Activated CD8-positive, alpha-beta memory T cell treated with anti-CD3 and anti-CD28 coated beads for 1 hour (primary cell): ENCODE measurements at places on chromosomes 5 and 9.

DNA sequence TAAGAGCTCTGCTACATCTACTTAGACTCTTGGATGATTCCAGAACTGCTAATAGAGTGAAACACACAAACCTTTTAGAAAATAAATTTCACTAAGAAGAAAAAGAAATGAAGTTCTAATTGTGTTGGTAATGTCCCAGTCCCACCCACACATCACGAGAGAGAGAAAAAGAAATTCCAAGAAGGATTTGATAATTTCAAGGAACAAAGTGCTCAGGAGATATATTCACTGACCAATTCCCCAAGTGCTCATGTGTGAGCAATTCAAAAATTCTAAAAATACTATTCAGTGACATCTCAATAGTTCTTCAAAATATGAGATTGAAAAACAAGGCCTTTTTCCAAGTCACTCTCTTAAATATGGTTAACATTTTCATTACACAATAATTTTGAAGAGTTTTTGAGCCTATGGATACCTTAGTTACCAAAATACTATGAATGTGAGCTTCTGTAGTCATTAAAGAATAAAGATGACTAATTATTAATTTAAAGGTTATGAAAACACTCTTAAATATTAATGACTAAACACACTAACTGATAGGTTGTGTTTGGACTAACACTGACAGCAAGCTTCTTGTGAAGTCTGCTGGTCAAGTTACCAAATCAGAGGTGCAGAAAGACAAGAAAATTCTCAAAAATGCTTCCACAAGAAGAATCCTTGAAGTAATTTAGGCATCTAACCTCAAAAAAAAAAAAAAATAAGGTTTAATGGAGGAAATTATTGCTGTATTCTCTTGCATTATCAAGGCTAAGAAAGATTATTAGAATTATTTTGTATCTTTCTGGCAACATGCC is 245.3 kb downstream of the PDE4D start:
- DNase-seq: no peak

GRCh38 chr5:5014586-5015235 is 125.4 kb upstream of the ADAMTS16 start:
- DNase-seq: no peak

DNA sequence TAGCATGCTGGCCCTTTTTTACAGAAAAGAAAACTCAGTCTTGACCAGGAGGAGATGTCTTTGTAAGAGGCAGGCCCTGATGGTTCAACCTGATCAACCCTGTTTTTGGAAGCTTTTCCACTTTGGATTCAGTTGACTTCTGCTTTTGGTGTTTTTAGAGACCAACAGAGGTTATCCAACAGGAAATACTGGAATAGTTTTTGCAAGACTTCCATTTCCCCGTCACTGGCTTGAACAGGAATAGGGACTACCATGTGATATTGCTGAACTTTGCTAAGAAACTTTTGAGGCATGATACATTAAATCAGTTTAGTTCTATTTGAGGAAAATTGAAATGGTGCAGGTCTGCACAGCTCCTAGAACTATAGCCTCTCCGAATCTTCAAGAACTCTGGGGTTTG is 17.1 kb upstream of the DAB2 start:
- DNase-seq: no peak

GRCh38 chr5:53487436-53487835 is 7.0 kb downstream of the FST start:
- DNase-seq: no peak

DNA sequence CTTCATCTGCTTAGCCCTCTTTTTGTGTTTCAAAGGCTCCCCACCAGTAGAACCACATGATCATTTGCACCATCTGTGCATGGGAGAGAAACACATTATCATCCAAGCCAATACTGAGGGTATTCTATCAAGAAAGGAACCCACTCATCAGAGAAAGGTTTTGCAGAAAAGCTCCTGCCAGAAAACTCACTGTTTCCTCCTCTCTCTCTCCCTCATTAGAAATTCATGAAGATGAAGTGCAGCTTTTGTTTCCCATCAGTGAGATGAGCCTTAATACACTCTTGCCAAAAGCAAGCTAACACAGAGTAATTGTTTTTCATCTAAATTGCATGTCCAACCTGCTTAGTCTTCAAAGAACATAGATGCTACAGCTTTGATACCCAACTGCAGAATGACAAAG is 142.4 kb upstream of the GRAMD2B start:
- DNase-seq: no peak

DNA sequence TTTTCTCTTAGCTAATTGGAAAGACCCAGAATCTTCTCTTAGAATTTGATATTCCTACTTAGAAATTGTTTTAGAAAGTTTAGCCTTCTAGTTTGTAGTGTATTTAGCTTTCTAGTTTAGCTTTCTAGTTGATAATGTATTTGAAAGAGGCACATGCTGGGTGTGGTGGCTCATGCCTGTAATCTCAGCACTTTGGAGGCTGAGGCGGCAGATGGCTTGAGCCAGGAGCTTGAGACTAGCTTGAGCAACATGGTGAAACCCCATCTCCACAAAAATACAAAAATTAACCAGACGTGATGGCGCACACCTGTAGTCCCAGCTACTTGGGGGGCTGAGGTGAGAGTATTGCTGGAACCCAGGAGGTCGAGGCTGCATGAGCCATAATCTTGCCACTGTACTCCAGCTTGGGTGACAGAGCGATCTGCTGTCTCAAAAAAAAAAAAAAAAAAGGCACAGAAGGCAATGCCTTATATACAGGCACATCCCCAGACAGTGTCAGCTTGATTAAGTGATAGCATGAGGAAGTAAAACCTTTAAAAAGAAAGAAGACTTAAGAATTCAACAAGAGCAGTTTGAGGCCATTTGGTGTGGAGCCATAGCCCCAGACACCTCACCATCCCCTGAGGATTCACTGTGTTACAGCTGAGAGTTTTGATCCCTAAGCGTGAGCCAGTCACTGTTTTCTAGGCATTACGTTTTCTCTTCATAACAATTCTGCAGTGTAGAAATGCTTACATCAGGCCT is 34.6 kb downstream of the ZSWIM6 start:
- DNase-seq: no peak

DNA sequence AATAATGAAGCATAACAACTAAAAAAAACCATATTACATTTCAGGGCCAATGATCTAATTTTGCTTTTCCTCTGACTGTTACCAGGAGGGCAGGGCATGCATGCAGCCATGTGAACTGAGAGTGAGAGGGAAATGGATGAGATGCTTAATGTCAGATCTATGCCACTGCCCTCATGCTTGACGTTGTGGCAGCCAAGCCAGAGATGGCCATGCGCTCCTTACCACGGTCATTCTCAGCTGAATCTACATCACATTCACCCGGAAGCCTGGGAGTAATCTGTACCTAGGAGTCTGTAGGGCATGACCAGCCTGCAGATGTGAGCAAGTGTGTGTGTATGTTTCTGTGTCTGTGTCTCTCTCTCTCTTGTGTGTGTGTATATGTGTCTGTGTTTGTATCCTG is 183.7 kb downstream of the KDM4C start:
- no peak for DNase-seq

GRCh38 chr9:132243156-132244074 is 81.6 kb downstream of the NTNG2 start:
- DNase-seq: no peak

GRCh38 chr9:117445631-117446030 is 30.8 kb upstream of the ASTN2 start:
- no peak for DNase-seq

DNA sequence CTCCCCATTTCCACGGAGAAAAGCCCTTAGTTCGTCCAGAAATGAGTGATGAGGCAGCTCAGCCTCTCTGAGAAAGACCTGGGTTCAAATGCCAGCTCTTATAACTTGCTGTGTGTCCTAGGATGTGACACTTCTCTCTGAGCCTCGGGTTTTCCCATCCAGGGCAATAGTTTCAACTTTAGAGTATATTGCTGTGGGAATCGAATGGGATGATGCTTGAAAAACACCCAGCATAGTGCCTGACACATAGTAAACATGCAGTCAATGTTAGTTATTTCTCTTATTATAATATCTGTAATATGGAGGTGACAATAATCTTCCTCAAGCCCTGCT is 430 bp upstream of the MAPKAP1 start:
- DNase-seq: no peak

DNA sequence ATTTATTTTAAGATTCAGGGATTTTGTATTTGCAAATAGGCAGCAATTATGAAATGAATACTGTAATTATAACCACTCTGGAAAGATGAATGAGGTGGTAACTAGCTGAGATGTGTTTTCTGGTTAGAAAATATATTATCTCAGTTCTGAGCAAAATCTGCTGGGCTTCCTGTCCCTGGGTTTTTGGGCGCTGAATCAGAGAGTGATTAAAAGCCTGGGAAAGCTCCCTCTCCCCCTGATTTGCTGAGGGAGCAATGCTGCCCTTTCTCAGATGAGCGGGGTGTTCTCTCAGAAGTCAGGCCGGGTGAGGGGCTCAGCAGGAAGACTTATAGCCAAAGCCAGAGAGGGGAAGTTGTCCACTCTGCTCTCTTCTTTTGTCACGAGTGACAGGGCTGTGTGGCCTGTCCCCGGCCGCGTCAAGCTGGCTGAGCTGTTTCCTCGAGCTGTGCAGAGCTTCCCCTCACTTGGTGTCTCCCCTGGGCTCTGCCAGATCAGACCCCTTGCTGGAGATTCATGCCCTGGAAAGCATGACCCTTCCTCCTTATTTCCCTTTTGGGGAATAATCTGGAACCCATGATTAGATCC is 39.8 kb upstream of the PITX1 start:
- no peak for DNase-seq

- no peak for DNase-seq
These were observed 16.3 kb downstream of the TNFSF8 start for GRCh38 chr9:114914139-114914538.

GRCh38 chr5:76685704-76686103 is 30.2 kb upstream of the F2R start:
- no peak for DNase-seq

- DNase-seq: no peak
These were observed 74.5 kb upstream of the TBCA start for GRCh38 chr5:77850536-77851175.

GRCh38 chr5:121053055-121053985 is 589.2 kb downstream of the PRR16 start:
- no peak for DNase-seq

- no peak for DNase-seq
These were observed 364.4 kb upstream of the CDH9 start for GRCh38 chr5:27402828-27403227.

GRCh38 chr5:23629396-23629795 is 122.0 kb downstream of the PRDM9 start:
- DNase-seq: no peak

DNA sequence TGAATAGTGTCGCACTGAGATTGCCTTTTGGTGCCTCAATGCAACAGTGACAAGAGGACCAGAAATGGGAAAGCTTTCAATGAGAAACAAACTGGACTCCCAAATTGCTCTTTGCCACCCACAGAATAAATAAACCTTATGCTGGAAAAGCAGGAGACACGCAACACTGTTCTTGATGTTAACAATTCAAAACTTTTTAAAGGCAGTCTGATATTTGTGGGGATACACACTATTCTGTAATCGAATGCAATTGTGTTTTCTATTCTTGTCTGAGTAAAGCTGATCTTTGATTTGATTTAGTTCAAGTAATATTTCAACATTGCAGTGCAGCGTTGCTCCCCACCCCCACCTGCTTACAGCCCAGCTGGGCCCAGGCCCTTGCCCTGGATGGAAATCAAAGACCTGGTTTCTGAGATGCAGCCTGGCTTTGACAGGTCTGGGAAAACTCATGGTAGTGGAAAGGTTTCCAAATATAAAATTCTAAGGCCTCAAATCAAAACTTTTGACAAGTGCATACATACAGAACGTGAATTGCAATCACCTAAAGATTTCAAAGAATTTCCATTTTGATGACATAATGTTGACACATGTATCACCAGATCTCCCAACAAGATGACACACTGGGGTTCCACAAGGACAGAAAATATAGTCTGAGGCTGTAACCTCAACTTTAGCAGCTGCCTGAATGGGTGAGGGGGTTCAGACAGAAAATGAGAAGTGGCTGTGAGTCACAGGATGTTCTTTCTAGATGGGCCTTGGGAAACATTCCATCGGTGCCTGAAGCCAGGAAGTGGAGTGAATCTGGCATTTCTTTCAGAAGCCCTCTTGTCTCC is 55.1 kb downstream of the ABCA1 start:
- DNase-seq: no peak

GRCh38 chr5:175202463-175203068 is 241.4 kb downstream of the DRD1 start:
- no peak for DNase-seq

DNA sequence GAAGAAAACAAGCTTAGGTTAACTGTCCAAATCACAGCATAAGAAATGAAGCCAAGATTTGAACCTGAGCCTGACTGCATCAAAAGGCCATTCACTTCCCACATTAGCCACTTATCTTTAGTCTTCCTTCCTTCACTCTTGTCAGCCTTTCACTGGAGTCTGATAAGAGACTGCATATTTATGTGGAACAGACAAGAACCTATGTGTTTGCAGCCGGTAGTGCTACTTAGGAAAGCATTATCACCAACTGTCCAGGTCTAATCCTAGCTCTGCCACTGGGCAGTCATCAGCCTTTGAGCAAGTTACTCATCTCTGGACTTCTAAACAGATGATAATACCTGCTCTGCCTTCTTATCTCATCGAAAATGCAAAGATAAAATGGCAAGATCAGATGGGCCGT is 12.1 kb upstream of the ATP6V0E1 start:
- no peak for DNase-seq

GRCh38 chr9:4581035-4581760 is 80.9 kb upstream of the PLPP6 start:
- DNase-seq: no peak

DNA sequence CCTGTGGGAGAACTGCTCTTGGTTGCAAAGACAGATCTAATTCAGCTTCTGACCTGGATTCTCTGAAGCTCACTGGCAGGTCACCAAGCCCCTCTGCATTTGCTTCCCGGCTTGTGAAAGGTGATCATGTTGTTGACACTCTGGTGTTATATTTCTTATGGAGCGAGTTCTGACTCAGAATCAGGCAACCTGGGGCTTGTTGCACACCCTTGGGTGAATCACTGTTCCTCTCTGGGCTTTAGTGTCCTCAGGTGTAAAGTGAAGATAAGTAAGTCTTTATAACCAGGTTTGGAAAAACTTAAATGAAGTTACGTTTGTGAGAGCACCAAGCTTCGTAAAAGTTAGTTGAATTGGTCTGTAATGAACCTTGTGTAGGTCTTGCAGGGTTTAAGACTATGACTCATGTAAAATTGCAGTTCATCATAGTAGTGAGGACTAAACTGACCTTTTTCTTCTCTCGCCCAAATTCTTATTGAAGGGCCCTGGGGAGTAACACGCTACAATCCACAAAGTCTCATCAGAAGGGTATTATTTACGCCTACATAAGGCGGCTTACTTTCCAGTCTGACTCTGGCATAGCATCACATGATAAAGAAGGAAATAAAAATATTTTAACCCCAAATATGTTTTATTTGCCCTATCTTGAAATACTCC is 218.6 kb downstream of the TMEM38B start:
- DNase-seq: no peak

- no peak for DNase-seq
These were observed 1.8 kb downstream of the AUH start for GRCh38 chr9:91359734-91360470.

GRCh38 chr9:5492965-5493678 is 17.2 kb upstream of the PDCD1LG2 start:
- no peak for DNase-seq

- DNase-seq: no peak
These were observed 68.1 kb downstream of the FBN2 start for GRCh38 chr5:128469912-128470311.

GRCh38 chr9:94929369-94929756 is 202.9 kb downstream of the AOPEP start:
- no peak for DNase-seq

- DNase-seq: no peak
These were observed 7.1 kb upstream of the CD180 start for GRCh38 chr5:67203701-67204074.

GRCh38 chr5:149545327-149545726 is 5.9 kb downstream of the CSNK1A1 start:
- no peak for DNase-seq

- no peak for DNase-seq
These were observed 115.3 kb upstream of the CDKN2B start for GRCh38 chr9:22124263-22125011.
